ENCODE measurements at places on chromosomes 4 and X.

GRCh38 chr4:17558941-17559708 is 17.9 kb upstream of the LAP3 start:
- no peak for DNase-seq

- DNase-seq = no peak
Observed at GRCh38 chr4:98515470-98515809, 143.0 kb downstream of the TSPAN5 start.

GRCh38 chr4:60857130-60857753 is 342.9 kb upstream of the ADGRL3 start:
- no peak for DNase-seq

DNA sequence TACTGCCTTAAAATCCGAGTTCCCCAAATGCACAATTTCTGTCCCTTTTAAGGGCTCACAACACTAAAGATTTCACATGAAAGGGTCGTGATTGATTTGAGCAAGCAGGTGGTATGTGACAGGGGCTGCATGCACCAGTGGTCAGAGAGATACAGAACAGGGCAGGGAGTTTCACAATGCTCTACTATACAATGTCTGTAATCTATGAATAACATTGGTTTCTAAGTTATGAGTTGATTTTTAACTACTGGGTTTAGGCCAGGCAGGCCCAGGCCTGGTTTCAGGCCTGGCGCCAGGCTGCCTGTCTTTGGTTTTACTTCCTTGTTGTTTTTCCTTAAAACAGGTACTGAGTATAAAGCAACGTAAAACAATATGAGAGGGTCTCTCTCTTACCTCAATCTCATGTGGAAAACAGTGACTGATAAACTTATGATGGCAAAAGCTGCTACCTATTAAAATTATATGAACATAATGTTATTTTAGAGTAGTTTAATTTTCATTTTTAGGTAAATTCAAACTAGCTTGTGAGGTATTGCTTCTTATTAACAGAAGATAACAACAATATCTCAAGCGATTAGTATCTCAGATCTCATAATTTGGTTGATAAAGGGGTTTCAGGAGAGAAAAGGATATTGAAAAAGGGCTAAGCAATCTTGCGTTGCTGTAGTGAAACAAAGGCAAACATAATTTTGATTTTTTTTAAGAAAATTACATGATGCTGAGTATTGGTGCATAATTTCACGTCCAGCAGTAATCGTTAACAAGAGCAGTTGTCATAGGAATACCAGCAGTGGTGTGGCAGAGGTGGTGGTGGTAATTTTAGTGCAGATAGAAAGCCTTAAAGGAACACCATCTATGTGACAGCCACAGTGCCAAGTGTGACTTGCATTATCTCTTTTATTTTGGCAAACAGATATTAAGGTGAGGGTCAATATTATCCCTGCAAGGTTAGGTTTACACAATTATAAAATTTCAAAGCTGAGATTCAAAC is 944.4 kb upstream of the GRID2 start:
- no peak for DNase-seq

- no peak for DNase-seq
Observed at GRCh38 chrX:142186103-142186502, 19.0 kb downstream of the MAGEC2 start.

GRCh38 chr4:155542415-155542814 is 124.2 kb upstream of the GUCY1A1 start:
- DNase-seq = no peak

DNA sequence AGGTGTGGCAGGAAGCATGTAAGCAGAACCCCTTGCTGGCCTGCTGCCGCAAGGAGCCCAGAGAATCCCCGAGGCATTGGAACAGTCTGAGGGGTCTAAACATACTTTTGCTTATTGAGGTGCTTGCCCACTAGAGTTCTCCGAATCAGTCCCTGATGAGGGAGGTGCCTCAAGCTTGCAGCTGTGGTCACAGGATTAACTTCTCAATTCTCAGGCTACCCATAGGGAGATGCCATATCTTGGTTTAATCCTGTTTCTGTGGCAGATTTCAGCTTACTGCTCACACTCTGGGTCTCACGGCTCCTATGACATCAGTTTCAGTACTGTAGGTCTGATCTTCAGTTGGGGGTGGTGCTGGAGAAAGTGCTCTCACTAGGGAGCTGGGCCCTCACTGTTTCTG is 39.9 kb downstream of the CCNG2 start:
- no peak for DNase-seq

GRCh38 chr4:121693886-121694285 is 2.9 kb downstream of the ANXA5 start:
- DNase-seq = no peak

- DNase-seq = no peak
Observed at GRCh38 chr4:152185786-152186550, 349.9 kb downstream of the FBXW7 start.

DNA sequence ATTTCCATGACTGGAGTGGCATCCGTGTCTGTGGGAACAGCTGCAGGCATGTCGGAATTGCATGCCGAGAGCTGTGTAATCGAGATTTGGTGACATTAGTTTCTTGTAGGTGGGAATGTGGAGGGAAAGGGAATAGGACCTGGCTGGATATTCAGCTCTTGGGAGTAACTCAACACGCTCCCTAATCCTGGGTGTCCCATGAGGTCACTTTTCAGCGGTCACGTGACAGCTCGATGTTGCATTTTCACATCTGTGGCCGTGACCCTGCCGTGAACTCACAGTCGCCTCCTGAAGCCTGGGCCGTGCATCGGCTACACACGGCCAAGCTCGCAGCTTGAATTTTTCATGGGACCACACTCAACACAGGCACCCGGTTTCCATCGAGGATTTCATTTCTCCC is 25.8 kb upstream of the PSAPL1 start:
- DNase-seq = no peak

- DNase-seq = no peak
Observed at GRCh38 chrX:111180750-111181240, 84.8 kb downstream of the PAK3 start.

GRCh38 chr4:153220682-153221395 is 16.6 kb downstream of the TRIM2 start:
- no peak for DNase-seq

GRCh38 chrX:143988356-143988755 is 104.5 kb downstream of the UBE2NL start:
- DNase-seq = no peak

GRCh38 chr4:35124106-35124505 is 1120.2 kb downstream of the ARAP2 start:
- no peak for DNase-seq
